Stimulated activated CD4-positive, alpha-beta T cell treated with anti-CD3 and anti-CD28 coated beads, Interleukin-12 subunit alpha, Interleukin-12 subunit beta, amount 100 ng/mL, for 24 hours (primary cell): ENCODE measurements at places on chromosomes 4 and X.

DNA sequence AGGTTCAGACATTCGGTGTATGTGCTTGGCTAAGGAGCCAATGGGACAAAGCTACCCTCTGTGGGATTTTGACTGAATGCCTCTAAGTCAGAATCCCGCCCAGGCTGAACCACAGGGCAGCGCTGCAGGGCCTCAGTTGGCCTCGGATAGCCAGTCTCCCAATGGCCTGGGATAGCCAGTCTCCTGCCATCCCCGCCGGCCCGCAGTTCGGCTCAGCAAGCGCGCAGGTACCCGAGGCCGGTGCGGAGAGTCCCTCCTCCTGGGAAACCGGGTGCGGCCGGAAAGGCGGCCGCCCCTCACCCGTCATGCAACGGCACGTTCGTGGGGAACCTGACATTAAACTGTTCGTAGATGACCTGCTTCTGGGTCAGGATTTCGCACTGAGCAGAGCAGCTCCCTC, 16.1 kb downstream of the PPEF2 start:
- no peak for DNase-seq

- DNase-seq: no peak
Observed at GRCh38 chr4:79913581-79913980, 159.4 kb downstream of the ANTXR2 start.

DNA sequence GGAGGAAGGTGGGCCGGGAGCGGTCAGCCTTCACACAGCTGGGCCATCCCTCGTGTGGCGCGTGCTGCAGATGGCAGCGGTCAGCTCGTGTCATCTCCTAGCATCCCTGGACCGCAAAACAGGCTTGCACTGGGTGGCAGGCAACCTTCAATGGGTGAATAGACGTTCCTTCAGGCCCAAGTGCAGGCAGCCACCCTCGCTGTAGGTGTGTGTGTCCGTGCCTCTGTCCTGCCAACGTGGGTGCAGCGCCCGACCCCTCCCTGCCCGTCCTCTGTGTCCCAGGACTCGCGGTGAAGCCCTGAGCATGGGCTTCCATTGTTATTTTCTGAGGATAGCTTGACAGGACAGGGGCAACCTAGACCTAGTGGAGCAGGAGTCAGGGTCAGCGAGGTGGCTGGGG, 79.8 kb upstream of the STOX2 start:
- DNase-seq: no peak

- DNase-seq: no peak
Observed at GRCh38 chrX:69618803-69619202, 2.9 kb downstream of the EDA start.

- DNase-seq: no peak
Observed at GRCh38 chr4:77662396-77662795, 56.8 kb downstream of the CXCL13 start.

DNA sequence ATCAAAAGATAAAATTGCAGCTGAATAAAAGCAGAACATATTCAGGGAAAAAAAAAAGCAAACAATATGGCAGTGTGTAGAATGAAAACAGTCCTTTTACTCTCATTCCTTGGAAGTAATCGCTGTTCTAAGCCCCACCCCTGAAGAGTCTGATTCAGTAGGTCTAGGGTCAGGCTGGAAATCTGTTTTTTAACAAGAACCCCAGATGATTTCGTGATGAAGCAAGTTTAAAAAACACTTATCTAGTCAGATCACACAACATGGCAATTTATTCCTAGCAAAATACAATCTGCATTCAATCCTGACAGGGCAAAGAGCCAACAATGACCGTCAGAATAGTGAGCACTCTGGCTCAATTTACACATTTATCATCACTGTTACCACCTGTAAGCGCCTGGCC, 16.1 kb downstream of the FAM120C start:
- no peak for DNase-seq

DNA sequence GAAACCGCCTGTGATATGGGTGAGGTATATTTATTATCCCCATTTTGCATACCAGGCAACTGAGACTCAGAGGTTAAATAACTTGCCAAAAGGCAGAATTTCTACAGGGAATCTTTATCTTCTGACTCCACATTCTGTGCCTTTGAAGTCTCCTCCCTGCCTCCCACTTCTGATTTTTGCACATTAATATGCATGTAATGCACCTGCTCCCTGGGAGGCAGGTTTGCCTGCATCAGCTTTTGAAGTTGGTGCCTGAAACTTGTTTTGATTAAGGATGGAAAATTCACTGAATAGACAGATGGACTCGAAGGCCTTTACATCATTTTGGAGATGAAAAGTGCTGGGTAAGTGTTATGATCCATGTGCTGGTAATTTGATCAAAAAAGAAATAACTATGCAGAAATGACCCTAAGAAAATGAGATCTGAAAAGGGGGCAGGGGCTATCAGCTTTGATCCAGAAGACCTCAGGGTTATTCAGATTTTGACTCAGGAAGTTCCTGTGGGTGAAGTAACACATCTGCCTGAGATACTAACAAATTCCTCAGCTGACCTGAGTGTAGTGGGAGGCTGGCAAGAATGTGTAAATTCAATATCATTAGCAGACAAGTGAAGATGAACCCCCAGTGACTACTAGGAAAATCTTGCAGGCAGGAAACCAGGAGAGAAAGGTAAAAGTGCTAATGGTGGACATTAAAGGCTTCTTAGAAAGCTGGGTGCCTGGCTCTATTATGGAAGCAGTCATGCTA, 167.5 kb upstream of the BOD1L1 start:
- no peak for DNase-seq

- DNase-seq: no peak
Observed at GRCh38 chrX:147981038-147981752, at the start of gene FMR1NB. FMR1NB (plus strand) TSS chrX:147981337; CDS start chrX:147981403, 66 bp downstream.

GRCh38 chr4:5998333-5998936, 19.8 kb downstream of the C4orf50 start:
- no peak for DNase-seq

- no peak for DNase-seq
Observed at GRCh38 chrX:150158554-150159332, 204.4 kb upstream of the MAMLD1 start.

- no peak for DNase-seq
Observed at GRCh38 chrX:70166601-70167590, 10.4 kb upstream of the DGAT2L6 start.

DNA sequence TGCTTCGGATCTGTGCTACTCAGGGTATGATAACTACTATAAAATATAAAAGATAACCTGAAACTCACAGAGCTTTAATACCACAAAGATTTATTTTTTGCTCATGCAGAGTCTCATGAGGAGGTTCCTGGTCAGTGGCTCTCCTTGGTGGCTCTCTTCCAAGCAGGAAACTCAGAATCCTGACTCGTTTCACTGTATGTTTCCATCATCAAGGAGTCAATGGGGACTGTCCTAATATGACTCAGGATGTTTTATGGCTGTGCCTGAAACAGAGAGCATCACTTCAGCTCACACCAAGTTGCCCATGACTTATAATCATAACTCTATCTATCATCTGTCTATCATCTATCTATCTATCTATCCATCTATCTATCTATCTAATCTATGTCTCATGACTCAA, 620.8 kb upstream of the NR3C2 start:
- DNase-seq: no peak

GRCh38 chrX:72313707-72314641, 8.3 kb upstream of the CITED1 start:
- no peak for DNase-seq

DNA sequence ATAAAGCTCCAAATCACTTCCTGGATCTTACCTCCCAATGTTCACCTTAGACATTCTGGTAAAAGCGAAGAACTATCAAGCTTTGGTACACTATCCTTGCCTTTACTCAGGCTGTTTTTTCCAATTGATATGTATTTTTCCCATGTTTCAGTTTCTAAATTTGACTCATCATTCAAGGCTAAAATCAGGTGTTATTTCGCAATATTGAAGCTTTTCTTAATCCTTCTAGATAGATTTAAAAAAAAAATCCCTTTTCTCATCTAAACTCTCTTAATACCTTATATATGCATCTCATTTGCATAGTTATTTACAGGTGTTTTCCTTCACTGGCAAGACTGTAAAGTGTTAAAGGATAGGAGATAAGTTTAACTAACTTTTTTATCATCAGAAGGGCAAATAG, 608.1 kb upstream of the FAM241A start:
- DNase-seq: no peak

GRCh38 chr4:8854931-8855330, 16.7 kb downstream of the HMX1 start:
- no peak for DNase-seq

GRCh38 chrX:32448320-32448719, 763.0 kb downstream of the DMD start:
- DNase-seq: no peak

- DNase-seq: no peak
Observed at GRCh38 chr4:85398276-85398675, 76.7 kb upstream of the ARHGAP24 start.

DNA sequence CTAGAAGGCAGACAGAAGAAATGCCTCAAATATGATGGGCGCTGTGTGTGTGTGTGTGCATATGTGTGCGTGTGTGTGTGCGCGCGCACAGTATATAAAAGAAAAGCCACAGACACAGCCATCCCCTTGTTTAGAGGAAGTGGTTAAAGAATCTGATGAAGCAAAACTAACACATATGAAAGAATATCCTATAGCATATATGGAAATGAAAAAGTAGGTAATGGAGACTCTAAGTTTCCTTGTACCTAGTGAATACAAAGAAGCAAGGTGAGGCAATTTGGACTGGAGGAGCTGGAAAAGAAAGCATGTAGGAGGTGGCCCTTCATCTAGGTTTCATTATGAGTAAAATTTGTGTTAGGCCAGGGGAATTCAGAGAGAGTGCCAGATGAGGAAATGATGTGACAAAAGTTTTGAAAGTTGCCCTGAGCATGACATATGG, 58.6 kb upstream of the MCF2 start:
- DNase-seq: no peak

DNA sequence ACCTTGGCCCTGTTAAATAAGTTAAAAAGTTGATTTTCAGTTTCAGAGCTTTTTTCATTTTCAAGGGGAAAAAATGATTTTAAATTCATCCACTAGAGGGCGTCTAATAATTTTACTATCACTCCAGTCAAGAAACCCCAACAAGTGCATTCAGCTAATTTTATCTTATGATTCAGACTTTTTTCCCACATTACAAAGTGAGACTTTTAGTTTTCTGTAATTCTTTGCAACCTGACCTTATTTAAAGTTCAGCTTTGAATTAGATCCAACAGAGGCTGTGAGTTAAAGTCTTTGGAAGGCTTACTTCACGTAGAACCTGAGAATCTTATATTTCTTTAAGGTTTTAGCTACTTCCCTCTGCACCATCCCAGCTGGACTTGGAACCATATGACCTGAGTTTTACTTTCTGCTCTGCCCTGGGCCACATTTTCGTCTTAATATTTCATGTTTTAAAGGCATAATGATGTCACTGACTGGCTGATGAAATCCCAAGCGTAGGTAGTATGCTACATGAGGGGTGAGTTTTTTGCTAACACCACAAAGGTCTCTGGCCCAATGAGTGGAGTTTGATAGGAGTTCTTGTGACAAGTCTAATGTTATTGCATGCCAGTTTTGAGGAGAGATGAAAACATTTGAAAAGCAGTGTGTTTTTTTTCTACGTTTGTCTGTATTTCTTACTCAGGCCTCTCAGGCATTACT, 7.2 kb downstream of the GNRHR start:
- DNase-seq: no peak

- DNase-seq: no peak
Observed at GRCh38 chr4:173281406-173282255, 52.5 kb downstream of the HMGB2 start.

- DNase-seq: no peak
Observed at GRCh38 chrX:19698122-19698521, 182.8 kb upstream of the MAP3K15 start.

- DNase-seq: no peak
Observed at GRCh38 chrX:38661561-38661960, 100.2 kb downstream of the TSPAN7 start.

DNA sequence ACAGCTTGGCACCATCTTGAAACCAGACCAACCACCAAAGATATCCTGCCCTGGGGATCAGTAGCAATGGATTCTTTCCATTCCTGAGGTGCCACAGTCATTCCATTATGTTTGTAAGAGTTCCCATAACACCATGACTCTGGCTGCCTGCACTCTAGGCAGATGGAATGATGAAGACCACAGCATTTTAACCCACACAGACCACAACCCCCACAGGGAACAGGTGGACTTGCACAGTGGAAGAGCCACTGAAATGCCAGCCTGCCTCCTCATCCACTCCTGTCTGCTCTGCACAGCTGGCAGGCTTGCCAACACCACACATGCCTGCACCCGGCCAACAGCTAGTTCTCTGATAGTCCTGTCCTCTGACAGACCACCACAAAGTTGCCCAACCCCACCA, 2362.2 kb upstream of the AGA start:
- no peak for DNase-seq

DNA sequence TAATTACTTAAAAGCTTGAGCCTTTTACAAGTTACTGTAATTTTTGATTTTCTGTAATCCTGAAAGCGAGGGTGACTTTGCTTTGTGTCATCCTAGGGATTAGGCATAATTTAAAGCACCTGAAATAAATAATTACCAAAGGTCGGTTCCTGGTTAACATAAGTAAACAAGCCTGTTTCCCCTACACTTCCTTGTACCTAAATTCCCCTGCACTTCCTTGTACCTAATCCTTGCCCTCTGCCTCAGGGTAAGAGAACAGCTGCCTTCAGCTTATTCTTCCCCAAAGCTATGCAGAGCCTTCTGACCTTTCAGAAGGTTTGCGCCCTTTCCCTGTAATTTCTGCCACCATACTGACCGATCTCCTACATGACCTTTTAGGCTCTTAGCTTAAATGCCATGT, 166.1 kb upstream of the PDE5A start:
- no peak for DNase-seq

- no peak for DNase-seq
Observed at GRCh38 chrX:87397103-87397886, 120.3 kb upstream of the KLHL4 start.

DNA sequence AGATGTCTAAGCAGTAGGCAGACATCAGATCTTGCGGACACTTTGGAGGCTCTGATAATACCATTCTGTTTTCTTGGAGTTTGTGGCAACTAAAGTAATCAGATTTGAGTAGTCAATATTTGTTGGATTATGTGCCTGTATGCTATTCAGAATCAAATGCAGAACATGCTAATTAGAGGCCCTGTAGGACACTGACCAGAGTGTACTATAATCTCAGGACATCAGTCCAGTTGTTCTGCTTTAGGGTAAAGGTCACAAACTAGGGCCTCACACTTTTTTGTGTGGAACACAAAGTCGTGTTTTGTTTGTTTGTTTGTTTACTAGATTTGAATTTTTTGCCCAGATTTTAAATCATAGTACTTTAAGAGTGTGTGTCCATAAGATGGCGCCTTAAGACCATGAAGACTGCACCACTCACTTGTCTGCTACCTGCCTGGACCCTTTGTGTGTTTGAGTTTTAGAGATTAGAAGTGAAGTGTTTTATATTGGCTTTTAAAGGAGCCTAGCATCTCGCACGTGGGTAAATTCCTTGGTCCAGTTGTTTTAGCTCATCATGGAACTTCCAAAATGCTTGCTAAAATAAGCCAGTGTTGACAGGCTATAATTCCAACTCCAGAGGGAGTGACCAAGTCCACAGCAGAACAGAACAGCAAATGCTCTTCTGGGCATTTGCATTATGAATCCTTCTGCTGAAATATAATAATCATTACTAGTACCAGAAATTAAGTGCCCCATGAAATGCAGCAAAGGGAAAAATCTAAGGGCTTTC, 34.7 kb downstream of the IL13RA1 start:
- DNase-seq: no peak
